ENCODE measurements at places on chromosomes 1 and 21. TPM values are rescaled to one million over a fixed set of nuclear protein-coding genes. Genes with fewer than 3 reads are reported as not detected.

ATP6V1G3 gene
- not detected for total RNA-seq

SPTA1 gene
- total RNA-seq, result 0.88 TPM

LPAR3 gene
- 0.99 TPM for total RNA-seq

DNA sequence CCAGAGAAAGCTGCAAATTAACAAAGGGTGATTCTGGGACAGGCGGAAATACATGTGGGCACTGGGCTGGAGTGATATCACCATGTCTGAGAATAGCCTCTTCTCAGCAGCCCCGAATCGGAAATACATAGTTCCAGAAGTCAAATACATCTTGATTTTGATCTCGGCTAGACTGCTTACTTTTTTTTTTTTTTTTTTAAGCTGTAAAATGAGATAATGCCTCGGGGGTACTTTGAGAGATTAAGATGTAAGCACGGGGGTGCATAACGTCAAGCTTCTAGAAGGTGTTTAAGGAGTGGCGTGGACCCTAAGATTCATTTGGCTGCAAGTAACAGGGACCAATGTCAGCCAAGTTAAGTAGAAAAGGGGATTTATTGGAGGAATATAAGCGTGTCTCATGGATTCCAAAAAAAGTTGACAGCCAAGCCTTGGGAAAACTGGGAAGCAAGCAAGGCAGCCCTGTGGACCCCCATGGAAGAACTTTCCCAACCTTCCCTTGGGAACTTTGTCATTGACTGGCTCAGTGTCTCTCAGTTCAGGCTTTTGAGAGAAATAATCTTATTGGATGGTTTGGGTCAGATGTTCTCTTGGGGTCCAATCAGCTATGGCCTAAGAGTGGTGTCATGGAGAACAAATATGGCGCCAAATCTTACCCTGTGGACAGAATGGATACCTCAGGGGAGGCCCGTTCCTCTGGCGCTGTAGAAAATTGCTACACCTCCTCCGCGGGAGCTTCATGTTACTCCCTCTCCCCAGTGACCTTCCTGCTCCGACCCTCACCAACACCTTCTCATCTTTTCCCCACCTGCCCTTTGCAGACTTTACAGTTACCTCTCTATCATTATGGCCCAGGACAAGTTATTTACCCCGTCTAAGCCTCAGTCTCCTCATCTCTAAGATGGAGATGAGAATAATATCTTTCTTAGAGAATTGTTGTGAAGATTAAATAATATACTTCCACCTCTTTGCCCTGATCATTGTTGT is 186.6 kb downstream of the KAZN start:
- no peak overlapping the region for H3K27ac ChIP-seq
- no peaks in the 10 kb centered on the region for H3K27me3 ChIP-seq
- DNase-seq, result no peak

GRCh38 chr1:6956488-6957159 is 171.4 kb downstream of the CAMTA1 start:
- H3K4me1 ChIP-seq, result peaks cover 25% of the 10 kb centered on the region
- no peaks in the 10 kb centered on the region for H3K36me3 ChIP-seq
- no peak for DNase-seq
- H3K27me3 ChIP-seq, result peaks cover 33% of the 10 kb centered on the region
- H3K27ac ChIP-seq, result no peak overlapping the region
- H3K4me3 ChIP-seq, result no peak overlapping the region

GRCh38 chr1:188906921-188907641 is 1570.6 kb downstream of the BRINP3 start:
- H3K27me3 ChIP-seq, result no peaks in the 10 kb centered on the region
- no peak overlapping the region for H3K27ac ChIP-seq
- no peak for DNase-seq

Data from mesothelial cell of epicardium (in vitro differentiated cells).